ENCODE measurements at places on chromosomes 16 and 17.

DNA sequence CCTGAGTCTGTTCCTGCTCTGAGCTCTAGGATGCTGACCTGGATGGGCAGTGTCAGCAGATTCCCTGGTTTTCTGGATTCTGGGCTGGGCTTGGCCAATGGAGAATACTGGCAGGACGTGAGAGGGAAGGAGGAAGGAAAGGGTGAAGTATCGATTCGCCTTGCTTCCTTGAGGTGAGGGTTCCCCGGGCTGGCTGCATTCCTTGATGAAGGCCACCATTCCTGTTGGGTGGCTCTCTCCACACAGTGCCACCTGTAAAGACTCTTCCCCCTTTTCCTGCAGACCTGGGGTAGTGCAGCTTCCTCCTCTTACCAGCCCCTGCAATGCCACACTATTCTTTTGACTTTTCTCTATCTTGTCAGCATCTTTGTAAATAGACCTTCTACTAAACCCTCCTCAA is 58.1 kb upstream of the TANC2 start:
- no peak for ATAC-seq

DNA sequence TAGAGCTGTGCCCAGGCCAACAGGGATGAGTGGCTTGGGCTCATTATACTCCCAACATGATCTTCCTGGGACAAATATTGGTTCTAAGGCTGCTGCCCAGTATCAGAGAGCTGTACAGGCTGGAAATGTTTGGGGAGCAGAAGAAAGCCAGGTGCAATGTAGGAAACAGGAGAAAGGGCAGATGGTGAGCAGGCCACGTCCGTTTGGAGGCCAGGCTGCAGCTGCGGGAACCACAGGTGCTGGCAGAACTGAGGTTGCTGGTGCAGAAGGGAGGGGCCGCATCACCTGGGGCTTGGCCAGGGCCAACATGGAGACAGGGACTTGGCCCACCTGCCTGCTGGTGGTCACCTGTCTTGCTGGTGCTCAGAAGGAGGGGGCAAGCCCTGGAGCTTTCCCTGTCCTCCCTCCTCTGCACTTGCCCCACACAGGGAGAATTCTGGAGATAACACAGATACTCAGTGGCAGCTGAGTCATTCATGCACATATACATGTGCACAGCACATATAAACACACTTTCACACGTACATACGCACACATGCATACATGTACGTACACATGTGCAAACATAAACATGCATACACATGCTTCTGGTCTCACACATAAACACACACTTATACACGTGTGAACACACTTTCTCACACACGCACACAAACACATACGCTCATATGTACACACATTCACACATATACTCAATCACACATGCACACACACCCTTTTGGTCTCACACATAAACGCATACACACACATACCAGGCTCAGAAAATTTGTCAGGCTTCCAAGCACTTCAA is 67.7 kb downstream of the WSCD1 start:
- no peak for ATAC-seq

DNA sequence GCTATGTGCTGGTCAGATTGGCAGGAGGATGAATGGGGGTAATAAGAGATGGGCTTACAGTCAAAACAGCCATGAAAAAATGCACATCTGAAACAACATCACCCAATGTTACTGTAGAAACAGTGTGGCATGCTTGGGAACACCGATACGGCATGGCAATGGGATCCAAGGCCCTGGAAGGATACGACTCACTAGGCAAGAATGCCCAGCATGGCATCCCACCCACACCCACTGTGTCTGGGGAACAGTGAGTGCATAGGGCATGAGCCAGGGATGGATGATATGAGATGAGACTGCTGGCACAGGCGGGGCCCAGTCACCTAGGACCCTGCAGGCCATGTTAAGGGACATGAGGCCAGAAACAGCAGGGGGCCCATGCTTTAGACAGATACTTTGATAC is 11.5 kb downstream of the TRIM25 start:
- no peak for ATAC-seq

DNA sequence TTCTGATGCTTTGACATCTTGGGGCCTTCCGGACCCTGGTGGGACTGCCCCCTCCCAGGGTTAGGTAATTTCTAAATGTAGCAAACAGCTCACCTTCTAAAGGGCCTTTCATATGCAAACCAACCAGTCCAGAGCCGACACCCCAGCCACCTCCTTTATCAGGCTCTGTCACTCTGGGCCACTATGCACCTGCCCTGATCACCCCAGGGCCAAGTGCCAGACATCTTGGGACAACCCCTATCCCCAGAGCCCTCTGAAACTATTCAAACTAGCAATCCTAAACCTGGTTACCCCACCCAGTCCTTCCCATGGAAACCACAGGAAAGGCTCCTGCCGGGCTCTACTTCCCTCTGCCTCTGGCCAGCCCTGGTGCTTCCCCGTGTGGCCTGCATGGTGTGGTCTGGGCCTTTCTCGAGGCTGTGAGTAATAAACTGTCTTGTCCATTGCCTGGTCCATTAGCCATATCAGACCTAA is 91.2 kb upstream of the TNRC6C start:
- peak; percentile 28 for ATAC-seq

DNA sequence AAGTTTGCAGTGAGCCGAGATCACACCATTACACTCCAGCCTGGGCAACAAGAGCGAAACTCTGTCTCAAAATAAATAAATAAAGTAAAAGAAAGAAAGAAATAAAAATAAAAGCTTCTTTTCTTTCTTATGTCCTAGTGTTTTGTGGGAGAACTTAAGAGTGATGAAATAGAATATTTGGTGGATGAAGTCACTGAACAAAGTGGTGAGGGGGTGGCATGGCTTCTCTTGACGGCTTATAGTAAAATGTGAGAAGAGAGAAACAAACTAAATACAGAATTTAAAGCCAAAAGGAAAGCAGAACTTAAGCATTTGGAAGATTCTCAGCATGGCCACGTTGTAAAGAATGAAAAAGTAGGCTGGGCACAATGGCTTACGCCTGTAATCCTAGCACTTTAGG is 15.3 kb downstream of the SGF29 start:
- ATAC-seq, result no peak

DNA sequence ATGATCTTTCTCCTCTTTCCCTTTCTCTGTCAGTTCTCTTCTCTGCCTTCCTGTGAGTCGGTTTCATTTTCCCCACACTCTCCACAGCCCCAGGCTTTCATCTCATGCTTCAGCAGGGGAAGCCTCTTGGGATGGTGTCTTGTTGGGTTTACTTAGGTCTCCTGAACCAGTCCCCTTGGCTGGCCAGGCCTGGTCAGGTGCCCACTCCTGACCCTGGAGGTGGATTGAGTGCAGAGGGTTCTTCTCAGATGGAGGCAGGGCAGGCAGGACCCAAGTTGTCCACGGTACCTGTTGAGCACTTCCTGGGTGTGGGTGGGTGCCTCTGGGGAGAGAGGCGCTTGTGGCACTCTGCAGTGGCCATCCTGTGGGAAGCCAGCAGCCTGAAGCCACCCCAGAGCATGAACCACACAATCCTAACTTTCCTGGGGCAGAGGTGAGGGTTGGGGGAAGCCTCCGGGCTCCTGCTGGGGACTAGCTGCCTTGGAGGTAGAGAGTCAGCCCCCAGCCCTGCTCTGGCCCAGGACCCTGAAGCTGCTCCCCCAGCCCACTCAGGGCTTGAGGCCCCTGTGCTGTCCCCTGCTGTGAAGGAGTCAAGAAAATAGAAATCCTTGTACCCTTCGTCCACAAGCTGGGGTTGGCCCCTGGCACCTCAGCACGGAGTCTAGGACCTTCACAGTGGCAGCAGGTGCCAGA is 2.0 kb upstream of the RAP1GAP2 start:
- peak; percentile 8 for ATAC-seq

- ATAC-seq, result no peak
These were observed 66.3 kb downstream of the BPTF start for GRCh38 chr17:67891481-67892119.

- ATAC-seq, result peak; percentile 47
These were observed 88.2 kb downstream of the WDR59 start for GRCh38 chr16:74896389-74897370.

DNA sequence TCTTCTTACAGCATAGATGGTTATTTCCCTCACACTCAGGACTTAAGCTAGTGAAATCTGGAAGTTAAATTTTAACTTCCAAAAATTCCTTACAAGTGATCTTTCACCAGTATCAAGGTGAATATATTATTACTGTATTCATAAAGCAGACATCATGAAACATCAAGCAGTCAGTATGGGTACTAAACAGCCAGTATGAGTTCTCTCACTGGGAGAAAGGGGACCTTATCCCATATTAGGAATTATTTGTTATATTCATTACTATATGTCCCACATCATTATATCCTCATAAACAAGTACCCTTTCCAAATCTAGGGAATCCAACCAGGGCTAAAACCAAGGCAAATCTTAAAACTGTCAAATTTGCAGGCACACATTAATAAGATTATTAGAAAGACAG is 15.3 kb downstream of the NUFIP2 start:
- ATAC-seq, result no peak

DNA sequence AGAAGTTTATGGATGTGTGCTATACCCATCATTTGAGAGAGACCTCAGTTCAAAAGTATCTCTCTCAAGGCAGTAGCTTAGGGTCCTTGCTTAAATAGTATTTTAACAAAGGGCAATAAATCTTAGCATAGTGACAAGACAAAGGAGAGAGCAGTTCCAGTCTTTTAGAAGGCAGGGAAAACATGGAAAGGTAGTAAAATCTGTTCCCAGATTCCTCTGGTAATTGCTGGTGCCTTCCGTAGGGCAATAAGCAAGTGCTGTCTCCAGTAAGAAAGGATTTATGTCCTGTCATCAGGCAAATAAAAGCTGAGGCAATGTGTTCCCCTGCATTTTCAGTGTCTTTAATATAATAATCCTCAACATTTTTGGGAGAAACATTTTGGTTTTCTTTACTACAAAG is 149.0 kb upstream of the MPHOSPH6 start:
- ATAC-seq, result no peak

DNA sequence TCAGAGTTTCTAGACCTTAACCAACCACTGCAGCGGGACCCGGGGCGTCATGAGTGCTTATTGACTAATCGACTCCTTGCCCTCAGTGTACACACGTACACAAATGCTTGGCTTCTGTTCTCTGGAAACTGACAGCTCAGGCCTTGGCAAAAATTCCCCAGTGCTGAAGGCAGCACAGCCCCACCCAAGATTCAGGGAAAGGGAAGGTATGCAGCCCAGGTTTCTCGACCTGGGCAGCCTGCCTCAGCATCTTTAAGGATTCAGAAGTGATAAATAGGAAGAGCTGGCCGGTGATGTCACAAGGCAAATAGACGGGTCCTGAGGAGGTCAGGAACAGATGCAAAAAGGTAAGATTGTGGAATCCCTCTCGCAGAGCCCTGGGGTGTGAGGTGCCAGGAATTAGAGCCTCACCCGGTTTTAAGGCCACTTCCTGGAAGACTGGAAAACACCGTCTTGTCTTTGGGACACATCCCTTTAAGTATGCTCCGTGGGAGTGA is 9.0 kb upstream of the CDH3 start:
- no peak for ATAC-seq

GRCh38 chr16:73483076-73483791 is 435.3 kb upstream of the ZFHX3 start:
- ATAC-seq, result no peak

DNA sequence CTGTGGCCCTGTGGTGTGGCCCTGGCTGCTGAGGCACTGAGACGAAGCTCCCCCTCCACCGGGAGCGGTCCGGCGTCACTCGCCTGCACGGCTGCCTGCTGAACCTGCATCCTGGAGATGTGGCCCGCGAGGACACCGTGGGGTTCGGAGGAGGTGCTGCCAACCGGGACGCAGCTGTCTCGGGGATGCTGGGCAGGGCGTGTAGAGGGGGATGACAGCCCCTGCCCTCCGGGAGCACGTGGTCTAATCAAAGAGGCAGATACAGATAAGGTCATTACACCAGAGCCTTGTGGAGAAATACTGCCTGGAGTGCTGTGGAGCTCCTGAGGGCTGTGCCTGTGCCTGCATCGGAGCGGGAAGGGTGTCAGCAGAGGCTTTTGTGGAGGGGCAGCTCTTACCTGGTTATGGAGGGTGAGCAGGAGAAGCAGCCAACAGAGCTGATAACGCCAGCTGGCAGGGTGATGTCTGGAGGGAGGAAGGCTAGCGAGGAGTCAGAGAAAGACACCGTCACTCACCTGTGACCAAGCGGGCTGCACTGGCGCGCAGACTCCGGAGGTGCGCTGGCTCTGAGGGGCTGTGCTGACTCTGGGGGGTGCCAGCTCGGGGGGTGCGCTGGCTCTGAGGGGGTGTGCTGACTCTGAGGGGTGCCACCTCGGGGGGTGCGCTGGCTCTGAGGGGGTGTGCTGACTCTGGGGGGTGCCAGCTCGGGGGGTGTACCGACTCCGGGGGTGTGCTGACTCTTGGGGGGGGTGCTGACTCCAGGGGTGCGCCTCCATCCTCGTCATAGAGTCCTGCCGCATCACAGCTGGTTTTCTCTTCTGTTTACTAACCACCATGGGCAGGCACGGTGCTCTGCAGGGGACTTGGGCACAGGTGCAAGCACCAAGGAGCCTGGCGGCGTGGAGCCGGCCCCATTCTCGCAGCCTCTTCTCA is 104.7 kb upstream of the CHMP6 start:
- no peak for ATAC-seq

DNA sequence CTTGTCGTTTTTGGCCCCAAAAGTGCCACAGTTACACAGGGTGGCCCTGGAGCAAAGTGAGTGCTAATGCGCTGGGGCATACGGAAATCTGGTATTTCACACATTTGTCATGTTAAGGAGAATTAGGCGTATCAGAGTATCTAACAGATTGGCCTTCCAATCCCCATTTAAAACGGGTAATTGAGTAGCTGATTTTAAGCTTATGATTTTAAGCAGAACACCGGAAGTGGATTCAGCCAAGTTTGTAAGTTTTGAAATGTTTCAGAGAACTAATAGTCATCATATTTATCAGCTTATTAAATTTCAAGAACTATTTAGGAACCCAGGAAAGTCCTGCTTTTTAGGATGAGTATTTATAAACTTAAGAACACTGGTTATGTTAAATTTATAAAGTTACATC is 19.5 kb downstream of the LRRC75A start:
- ATAC-seq, result no peak

DNA sequence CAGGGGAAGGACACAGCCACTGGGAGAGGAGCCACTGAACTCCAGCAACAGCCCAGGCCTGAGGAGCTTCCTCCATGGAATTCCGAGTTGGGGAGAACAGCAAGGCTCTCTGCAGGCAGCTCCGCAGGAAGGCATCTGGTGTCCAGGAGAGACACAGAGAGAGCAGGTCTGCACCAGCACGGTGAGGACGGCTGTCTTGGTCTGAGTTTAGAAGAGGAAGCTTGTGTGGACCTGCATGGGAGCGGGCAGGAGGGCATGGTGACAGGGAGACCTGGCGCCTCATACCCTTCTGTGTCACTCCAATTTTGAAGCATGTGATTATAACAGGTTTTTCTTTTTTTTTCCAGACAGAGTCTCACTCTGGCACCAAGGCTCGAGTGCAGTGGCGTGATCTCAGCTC is 6.4 kb downstream of the SLC38A10 start:
- no peak for ATAC-seq
